ENCODE measurements at places on chromosomes 1 and 21. TPM values are rescaled to one million over a fixed set of nuclear protein-coding genes. Genes with fewer than 3 reads are reported as not detected.

The MORC3 gene
- 25.0 TPM for total RNA-seq

The DAB1 gene
- total RNA-seq: not detected

The ATP8B2 gene
- 48.2 TPM for total RNA-seq

The AADACL3 gene
- total RNA-seq: not detected

The SHISAL2A gene
- 8.1 TPM for total RNA-seq

The S100A7 gene
- not detected for total RNA-seq

The CYP4X1 gene
- total RNA-seq: not detected

The OR2L5 gene
- not detected for total RNA-seq

The ZSWIM5 gene
- 0.63 TPM for total RNA-seq

DNA sequence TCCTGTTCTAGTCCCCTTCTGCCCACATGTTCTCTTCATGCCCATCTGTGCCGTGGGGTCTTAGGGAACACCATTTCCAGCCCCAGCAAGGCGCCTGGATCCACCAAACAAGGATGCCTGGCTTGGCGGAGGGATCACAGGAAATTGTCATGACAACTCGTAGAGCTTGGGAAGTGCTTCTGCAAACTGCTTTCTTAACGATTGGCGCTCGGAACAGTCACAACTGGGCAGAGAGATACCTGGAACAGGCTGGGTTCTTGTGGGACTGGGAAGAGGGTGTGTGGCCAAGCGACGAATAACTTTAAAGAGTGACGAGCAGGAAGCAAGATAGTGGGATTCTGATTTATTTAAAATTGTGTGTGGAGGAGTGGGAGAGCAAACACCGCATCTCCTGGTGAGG, 329.8 kb downstream of the RPS6KC1 start:
- DNase-seq: no peak

DNA sequence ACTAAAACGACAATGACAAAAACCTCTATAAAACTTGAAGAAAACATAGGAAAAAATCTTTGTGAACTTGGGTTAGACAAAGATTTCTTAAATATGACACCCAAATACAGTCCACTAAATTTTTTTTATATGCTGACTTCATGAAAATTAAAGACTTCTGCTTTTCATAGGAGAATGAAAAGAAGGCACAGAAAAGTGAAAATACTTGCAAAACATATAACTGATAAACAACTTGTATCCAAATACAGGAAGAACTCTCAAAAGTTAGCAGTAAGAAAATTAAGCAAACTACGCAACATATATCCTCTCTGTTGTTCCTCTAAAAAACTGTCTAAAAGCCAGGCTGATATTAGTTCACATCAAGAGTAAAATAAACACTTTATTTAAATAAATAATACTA, 53.6 kb downstream of the KIFAP3 start:
- no peak for DNase-seq

GRCh38 chr1:178847396-178847849, 23.5 kb downstream of the ANGPTL1 start:
- DNase-seq: no peak

- DNase-seq: no peak
These were observed 132.0 kb downstream of the CLEC20A start for GRCh38 chr1:178364782-178365181.

- no peak for DNase-seq
These were observed 11.7 kb upstream of the ALPL start for GRCh38 chr1:21497466-21498061.

DNA sequence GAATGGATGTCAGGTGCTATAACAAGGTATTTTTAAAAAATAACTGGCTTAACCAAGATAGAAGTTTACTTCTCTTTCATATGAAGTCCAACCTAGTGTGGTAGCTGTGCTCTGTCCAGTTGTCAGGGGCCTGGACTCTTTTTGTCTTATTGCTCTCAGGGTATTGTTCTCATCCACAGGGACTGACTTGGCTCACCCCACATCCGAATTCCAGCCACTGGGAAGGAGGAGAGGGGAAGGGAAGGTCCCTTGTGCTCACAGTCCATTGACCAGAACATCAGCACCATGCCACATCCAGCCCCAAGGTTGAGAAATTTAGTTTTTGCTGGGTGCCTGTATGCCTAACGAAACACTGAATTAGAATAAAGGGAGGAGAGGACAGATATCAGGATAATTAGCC, 8.7 kb downstream of the EEIG2 start:
- DNase-seq: no peak

DNA sequence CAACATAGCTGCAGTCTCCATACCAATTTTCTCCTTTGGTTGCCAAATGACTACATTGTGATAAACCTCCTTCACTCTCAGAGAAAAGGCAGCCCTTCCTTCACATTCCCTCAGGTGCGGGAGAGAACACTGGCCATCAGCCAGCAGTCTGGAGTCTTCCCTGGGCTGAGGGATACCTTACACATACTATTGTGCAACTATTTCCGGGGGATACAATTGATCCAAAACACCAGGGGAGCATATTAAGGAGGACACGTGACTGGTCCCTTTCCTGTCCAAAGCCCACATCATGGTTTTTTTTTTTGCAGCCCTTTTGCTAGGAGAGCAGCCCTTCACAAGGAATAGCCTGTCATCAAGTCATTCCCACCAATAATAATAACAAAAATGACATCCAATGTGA, 172.1 kb upstream of the ZRANB2 start:
- DNase-seq: no peak

- DNase-seq: no peak
These were observed 207.9 kb upstream of the DMRTA2 start for GRCh38 chr1:50631161-50631560.

- no peak for DNase-seq
These were observed 304.8 kb downstream of the BRINP3 start for GRCh38 chr1:190172651-190173430.

DNA sequence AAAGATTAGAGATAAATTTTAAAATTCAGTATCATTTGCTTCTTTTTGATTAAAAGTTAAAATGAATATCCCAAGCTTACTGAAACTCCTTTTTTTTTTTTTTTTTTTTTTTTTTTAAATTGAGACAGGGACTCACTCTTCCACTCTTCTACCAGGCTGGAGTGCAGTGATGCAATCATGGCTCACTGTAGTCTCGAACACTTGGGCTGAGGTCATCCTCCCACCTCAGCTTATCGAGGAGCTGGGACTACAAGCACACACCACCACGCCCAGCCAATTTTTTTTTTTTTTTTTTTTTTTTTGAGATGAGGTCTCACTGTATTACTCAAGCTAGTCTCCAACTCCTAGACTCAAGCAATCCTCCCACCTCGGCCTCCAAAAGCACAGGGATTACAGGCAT, 92.1 kb upstream of the RGS18 start:
- DNase-seq: no peak

- no peak for DNase-seq
These were observed 66.7 kb upstream of the PARP1 start for GRCh38 chr1:226474443-226475141.

GRCh38 chr1:101026430-101026788, 825 bp upstream of the DPH5 start:
- DNase-seq: no peak

DNA sequence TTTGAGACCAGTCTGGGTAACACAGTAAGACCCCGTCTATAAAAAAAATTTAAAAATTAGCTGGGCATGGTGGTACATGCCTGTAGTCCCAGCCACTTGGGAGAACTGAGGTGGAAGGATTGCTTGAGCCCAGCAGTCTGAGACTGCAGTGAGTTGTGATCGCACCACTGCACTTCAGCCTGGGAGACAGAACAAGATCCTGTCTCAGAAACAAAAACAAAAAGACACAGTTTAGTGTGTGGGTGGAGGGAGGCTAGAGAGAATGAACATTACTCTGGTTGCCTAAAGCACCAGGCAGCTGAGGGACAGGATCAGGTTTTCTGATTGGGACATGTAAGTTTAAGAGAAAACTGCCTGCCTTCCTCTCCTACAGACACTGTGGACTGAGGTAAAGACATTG, 42.3 kb downstream of the VAMP4 start:
- no peak for DNase-seq

DNA sequence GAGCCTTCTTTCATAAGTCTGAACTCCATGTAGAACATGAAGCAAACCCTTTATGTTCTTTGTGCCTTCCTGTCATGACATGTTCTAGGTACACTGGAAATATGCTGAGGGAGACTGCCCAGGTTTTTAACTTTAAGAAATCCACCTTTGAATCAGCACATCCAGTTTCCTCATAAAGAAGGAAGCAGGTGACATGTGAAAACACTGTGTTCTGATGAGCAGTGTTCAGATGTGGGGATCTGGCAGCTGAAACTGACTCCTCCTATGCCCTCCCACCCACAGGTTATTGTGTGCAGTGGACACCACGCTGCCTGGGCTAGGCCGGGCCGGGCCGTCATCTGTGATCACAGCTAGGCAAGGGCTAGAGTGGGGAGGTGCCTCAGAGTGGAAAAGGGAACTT, 51.1 kb downstream of the CNN3 start:
- no peak for DNase-seq

GRCh38 chr1:233033361-233033760, 83.0 kb downstream of the NTPCR start:
- no peak for DNase-seq

Data from activated CD4-positive, alpha-beta T cell treated with anti-CD3 and anti-CD28 coated beads for 36 hours (primary cell).